ENCODE measurements at places on chromosomes 3 and 15. TPM values are rescaled to one million over a fixed set of nuclear protein-coding genes. Genes with fewer than 3 reads are reported as not detected.

DNA sequence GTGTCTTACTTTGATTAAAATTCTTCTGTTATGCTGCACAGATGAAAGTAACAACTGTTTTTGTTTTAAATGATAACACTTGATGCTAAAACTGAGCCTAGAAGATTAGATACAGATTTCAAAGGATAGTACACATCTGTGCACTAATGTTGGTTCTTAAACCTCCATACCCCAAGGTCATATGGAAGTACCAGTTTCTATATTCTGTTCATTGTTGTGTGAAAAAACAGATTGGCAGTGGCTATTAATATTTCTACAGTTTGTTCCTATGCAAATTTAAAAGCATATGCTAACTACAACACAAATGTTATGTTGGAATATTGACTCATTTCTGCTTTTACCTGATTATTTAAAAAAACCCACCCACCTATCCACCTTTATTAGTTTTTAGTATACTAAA is 32.0 kb upstream of the GBE1 start:
- DNase-seq: no peak

- no peak for DNase-seq
Measured at GRCh38 chr3:138426211-138426610, 8.2 kb upstream of the ESYT3 start.

The NEK10 gene
- polyA plus RNA-seq: 1.7 TPM

DNA sequence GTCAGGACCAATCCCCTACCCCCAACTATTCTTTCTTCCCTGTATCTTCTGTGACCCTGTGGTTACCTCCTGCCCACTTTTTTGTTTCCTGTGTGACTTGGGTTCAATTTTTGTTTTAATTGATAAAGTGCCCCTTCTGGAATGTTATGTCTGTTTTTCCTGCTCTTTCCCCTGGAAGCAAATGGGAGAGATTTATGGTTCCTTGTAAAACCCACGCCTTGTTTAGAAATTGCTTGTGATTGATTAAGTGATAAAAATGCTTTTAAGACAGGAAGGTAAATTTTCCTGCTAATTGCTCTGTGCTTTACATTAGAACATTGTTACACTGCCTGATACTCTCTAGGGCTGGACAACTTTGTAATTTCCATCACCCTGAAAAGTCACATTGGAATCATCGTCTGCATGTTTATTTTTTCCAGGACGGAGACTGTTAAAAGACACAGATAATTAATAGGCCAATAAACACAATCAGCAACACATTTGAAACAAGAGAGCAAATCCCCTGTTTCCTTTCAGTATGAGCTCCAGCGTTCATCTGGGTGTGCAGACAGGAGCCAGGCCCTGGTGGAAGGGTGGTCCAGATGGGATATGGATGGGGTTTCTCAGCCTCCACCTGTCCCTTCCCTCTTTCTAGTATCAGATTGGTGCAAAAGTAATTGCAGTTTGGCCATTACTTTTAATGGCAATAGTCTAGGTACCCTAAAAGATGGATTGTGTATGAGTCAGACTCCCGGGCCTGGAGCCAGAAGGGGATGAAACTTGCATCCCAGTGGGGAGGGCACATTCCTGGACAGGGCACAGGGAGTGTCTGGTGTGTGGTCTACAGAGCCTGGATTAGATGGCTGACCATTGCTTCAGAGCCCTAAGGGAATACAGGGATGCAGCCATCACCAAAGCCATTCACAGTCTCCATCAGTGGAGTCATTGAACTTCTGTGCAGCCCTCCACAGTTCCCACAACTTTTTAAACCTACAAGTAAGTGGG is 58.1 kb upstream of the AGBL1 start:
- DNase-seq: no peak

GRCh38 chr15:43329217-43329959 is 985 bp downstream of the LCMT2 start:
- DNase-seq: no peak

The GPR62 gene
- polyA plus RNA-seq: 0.57 TPM

DNA sequence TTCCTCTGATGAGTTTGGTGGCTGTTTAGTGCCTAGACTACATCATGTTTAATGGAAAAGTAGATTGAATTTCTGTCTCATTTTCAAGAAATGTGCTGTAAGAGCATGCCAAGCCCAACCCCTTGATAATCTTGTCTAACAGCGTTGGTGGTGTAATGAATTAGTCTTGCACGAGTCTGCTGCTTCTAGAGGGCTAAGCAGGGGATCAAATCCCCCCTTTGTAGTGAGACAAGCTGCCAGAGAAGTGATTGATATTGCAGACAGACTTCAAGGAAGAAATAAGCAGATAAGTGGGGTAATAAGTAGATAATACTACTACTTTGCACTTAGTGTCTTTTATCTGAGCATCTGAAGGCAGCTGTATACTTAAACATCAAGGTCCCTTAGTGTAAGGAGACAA is 141.4 kb downstream of the TP63 start:
- no peak for DNase-seq

DNA sequence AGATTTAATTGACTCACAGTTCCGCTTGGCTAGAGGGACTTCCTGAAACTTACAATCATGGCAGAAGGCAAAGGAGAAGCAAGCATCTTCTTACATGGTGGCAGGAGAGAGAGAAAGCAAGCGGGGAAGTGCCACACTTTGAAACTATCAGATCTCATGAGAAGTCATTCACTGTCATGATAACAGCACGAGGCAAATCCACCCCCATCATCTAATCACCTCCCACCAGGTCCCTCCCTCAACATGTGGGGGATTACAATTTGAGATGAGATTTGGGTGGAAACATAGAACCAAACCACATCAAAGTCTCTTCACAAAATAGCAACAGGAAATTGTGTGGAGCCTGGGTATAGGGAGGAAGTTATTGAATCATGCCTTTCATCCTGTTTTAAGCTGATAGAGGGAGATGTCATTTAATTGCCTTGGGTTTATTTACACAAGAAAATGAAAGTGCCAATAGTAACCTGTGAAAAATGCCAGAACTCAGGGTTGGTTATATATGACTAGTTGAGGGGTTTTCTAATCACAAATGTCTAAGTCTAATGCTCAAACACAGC is 624.8 kb upstream of the LMCD1 start:
- DNase-seq: no peak

GRCh38 chr3:13373975-13374586 is 46.0 kb downstream of the NUP210 start:
- DNase-seq: no peak

The DOCK3 gene
- 0.78 TPM for polyA plus RNA-seq

- no peak for DNase-seq
Measured at GRCh38 chr3:43076857-43077256, 29.0 kb downstream of the POMGNT2 start.

The EOMES gene
- polyA plus RNA-seq: 0.13 TPM

DNA sequence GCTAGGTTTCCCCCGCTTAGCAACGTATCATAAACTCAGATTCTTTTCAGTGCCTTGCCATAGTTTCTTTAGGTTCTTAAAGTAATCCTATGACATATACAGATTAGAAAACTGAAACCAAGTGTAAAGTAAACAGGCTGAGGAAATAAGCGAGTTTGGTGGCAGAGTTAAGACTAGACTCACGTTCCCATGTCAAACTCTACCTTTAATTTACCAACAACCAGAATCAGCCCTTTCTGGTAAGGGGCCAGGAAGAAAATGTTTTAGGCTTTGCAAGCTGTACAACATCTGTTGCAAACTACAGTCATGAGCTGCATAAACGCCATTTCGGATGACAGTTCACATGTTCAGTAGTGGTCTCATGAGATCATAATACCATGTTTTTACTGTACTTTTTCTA is 128.0 kb upstream of the PRICKLE2 start:
- DNase-seq: no peak
